ENCODE measurements at places on chromosomes 1 and 21.

DNA sequence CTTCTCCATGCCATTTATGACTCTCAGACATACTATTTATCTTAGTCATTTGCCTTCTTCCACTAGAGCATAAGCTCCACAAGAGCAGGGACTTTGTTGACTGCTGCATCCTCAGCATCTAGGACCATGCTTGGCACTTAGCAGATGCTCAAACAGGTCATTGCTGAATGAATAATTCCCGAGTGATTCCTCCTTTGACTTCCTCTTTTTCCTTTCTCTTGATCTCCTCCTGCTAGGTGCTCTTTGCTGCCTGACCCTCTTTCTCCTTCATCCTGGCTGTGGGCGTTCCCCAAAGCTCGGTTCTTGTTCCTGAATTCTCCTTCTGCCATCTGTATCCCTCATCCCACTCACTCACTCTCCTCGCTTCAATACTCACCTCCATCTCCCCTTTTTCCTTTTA, 23.5 kb downstream of the SYT6 start:
- DNase-seq = no peak

DNA sequence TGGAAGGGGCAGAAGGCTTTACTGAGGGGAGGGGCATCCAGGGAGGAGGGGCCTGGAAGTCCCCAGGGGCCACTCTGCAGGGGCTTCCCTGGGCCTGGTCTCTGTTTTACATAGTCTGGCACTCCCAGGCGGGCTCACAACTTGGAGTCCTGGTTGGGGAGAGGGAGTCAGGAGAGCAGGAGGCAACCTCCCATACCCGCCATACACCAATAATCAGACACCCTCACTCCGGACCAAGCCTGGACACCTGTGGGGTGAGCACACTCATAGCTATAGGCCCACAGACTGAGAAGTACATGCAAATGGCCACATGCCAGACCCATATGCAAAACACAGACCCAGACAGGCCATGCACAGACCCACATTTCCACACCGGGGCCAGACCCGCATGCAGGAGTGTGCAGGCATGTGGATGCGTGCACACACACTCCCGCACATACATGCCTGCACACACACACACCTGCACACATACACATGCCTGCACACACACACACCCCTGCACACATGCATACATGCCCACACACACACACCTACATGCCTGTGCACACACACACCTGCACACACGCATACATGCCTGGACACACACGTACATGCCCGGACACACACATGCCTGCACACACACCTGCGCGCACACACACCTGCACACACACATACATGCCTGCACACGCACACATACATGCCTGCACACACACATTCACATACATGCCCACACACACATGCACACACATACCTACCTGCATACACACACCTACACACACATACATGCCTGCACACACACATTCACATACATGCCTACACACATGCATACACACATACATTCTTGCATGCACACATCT, 89.5 kb upstream of the RUNX3 start:
- DNase-seq = no peak

- DNase-seq = no peak
These were observed 8.1 kb upstream of the DNASE2B start for GRCh38 chr1:84390226-84390625.

DNA sequence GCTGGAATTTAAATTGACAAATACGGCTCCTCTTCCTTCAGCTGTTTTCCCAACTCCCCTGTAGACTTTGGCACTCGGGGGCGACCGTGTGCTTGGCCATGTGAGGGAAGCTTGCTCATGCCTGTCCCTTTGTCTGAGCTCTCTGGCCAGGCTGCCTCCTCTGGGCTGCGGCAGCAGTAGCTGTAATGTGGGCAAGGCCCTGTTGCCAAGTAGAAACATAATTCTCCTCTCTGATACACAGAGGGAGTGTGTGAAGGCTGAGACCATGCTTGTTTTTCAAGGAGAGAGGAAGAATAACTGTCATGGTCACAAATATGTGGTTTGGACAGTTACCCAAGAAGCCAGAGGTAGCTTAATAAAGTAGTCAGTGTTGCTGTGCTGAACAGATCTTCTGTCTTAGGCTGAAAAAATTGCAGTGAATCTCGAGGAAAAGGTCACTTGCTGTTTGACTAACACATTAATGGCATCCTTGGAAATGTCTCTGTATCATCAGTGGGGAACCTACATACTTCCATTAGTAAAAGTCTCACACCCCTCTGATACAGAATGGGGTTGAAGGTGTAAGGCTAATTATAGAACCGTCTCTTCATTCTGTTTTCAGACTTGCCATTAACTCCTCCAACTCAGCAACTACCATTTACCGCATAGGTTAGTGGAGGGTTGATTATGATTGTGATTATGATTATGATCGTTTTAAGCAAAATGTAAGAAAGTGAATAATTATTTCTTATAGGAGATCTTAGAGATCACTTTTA, 94.6 kb downstream of the TGFB2 start:
- DNase-seq = no peak

DNA sequence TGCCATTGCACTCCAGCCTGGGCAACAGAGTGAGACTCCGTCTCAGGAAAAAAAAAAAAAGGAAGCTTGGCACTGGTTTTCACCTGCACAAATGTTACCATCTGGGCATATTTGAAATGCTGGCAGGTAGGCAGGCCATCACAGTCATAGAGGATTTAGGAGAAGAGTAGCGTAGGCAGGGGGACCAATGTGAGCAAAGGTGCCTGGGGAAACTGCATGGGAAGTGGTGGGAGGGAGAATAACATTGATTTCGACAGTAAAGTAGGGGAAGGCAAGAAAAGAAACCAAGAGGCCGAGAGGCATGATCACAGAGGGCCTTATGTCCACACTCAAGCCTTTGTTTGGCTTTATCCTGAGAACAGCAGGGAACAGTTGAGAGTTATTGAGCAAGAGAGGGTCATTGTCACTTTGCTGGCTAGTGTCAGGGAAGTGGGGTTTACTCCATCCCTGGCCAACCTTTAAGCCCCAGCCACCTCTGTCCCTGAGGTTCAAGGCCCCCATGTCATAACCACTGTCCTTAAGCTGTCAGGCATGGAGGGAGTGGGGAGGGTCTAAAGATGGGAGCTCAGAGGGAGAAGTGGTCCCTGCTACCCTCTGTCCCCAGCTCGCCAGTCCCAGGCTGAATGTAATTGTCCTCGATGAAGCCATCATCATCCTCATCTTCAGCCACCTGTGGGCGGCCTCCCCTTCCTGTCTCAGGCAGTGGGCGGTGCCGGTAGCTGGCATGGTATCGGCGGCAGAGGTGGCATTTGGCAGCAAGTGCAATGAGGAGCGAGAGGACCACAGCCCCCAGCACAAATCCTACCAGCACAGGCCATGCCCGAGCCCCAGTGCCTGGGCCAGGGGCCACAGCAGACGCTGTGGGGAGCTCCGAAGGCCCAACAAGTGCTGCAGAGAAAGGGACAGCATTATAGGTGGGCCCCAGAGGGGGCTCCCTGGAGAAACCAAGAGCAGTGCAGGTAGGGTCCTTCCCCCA, 2.9 kb downstream of the C1orf210 start:
- no peak for DNase-seq

GRCh38 chr1:25103164-25103795, 129.0 kb downstream of the SYF2 start:
- no peak for DNase-seq

DNA sequence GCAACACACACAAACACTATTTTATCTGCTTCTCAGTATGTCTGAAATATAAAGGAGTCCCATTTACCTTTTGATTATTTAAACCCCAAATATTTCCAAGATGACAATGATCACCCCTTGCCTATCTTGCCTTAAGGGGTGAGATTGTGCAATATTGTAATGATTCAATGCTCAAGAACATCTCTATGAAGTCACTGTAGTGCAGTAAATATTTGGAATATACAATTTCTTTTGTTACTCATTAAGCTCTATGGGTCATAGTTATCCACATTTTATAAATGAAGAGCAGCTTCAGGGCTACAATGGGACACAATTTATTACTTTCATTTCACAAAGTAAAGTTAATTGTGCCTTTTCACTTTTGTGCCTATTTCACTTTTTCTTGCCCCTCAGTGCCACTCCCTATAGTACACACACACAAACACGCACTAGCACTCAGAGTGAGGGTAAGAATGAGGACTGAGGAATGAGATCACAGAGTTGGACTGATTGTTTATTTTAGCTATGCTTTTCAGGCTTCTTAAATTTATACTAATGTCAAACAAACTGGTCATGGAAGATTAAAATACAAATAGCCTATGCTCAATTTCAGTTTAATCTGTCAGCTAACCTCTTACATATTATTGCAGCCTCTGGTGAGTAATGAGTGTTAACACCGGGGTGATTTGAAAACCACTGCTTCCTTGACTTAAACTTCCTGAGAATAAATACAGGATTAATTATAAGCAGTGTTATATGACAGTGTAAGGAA, 521.0 kb upstream of the B3GALT2 start:
- no peak for DNase-seq

- DNase-seq = no peak
These were observed 105.1 kb downstream of the LRIG2 start for GRCh38 chr1:113178106-113178505.

DNA sequence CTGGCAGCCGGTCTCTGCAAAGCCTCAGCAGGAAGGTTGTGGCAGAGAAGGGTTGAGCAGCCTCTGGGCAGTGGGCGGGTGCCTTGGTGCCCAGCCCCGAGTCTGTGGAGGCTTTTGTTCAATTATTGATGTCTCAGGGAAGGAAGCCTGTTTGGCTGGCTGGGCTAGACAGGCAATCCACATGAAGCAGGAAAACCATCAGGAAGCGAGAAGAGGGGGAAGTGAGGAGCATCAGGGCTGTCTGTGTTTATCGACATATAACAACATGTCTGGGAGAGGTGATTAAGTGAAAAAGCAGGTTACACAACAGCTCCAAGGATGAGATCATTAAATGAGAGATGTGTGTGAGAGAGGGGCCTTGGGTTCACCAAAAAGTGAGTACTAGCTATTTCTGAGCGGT, 105.4 kb downstream of the UBE2U start:
- DNase-seq = no peak

DNA sequence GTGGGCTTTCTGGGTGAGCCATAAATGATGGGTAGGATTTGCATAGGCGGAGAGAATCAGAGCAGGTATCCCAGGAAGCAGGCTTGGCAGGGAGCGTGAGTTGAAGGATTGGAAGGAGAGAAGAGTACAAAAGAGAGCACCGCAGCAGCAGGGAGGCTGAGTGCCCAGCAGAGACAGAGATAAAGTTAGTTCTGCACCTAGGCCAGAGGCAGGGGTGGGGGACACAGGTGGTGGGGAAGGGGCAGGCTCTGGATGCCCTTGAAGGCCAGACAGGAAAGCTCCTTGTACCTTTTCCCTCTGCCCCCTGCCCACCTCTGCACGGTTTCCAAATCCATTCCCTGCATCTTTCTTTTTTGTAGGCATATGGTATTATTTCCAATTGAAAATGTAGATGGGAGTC, 33.0 kb upstream of the TRABD2B start:
- no peak for DNase-seq

GRCh38 chr21:33036430-33037162, 10.9 kb downstream of the OLIG2 start:
- DNase-seq = no peak

GRCh38 chr1:33634806-33635205, 162.4 kb downstream of the ZSCAN20 start:
- no peak for DNase-seq

GRCh38 chr1:246608616-246609376, 42.5 kb downstream of the CNST start:
- no peak for DNase-seq

GRCh38 chr21:34037009-34037795, 36.2 kb upstream of the MRPS6 start:
- no peak for DNase-seq

- no peak for DNase-seq
These were observed 343.8 kb downstream of the KCNH1 start for GRCh38 chr1:210790196-210790595.

DNA sequence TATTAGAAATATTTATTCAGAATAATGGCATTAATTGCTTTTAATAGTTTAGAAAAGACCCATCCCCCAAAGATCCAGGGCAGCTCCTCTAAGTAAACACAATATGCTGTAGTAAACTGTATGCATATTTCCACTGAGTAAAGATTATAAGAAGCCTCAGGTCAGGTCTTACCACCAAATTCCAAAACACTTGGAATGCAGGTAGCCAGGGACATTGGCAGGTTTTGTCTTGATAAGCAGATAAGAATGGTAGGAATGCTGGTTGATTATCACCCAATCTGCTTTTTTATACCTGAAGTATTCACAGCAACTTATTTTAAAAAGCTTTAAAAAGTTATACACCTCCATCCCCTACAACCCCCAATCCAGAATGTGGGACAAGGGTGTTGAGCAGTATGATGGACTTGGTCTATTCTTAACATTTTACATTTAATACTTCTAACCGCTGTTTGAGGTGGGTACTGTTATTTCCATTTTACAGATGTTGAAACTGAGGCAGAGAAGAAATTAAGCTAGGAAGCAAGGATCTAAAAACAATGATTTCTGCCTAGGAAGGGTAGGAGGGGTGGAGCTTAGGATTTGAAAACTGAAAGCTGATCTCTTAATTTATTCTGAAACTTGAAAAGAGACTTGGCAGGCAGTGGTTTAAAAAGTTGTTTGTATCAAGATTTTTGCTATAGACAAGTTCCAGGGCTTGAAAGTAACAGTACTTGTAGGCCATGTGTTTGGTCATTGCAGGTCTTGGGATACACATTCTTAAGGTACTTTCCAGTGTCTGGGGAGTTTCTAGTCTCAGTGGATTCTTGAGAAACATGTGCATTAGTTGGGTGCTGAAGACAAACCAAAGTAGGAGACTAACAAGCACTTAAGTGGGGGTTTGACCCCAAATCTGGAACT, 15.6 kb upstream of the THEM4 start:
- no peak for DNase-seq

- no peak for DNase-seq
These were observed 2.0 kb upstream of the NID1 start for GRCh38 chr1:236066828-236067386.

DNA sequence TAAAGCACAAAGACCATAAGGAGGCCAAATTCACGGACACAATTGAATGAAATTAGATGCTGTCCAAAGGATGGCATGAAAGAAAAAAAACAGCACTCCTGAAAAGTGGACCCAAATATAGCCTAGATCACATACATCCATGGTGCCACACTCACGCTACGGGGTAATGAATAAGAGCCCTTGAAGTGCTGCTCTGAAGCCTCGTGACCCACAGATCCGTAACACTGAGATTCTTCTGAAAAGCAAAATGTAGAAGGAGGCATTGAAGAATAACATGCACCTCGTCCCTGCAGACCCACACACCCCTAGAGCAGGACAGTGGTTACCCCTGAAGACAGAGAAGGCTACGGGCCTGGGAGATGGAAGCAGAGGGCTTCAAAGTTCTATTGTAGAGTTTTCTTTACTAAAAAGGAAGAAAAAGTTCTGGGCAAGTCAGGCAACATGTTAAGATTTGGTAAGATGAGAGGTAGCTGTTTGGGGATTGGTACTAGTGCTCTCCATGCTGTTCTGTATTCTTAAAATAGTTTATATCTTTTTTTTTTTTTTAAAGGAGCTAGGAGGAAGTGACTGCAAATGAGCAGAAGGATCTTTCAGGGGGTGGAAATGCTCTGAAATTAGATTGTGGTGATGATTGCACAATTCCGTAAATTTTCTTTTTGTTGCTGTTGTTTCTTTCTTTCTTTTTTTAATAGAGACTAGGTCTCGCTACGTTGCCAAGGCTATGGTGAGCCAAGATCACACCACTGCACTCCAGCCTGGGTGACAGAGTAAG, 4.1 kb upstream of the ITGB2 start:
- DNase-seq = no peak
